ENCODE measurements at places on chromosomes 12 and 14.
A peak's percentile ranks its signal among the peaks of the same experiment; 100 is the strongest.

GRCh38 chr12:42162193-42162592 is 17.5 kb upstream of the GXYLT1 start:
- no peaks in the 10 kb centered on the region for H3K4me1 ChIP-seq
- DNase-seq = no peak
- H3K36me3 ChIP-seq = no peaks in the 10 kb centered on the region
- no peak overlapping the region for H3K27ac ChIP-seq

DNA sequence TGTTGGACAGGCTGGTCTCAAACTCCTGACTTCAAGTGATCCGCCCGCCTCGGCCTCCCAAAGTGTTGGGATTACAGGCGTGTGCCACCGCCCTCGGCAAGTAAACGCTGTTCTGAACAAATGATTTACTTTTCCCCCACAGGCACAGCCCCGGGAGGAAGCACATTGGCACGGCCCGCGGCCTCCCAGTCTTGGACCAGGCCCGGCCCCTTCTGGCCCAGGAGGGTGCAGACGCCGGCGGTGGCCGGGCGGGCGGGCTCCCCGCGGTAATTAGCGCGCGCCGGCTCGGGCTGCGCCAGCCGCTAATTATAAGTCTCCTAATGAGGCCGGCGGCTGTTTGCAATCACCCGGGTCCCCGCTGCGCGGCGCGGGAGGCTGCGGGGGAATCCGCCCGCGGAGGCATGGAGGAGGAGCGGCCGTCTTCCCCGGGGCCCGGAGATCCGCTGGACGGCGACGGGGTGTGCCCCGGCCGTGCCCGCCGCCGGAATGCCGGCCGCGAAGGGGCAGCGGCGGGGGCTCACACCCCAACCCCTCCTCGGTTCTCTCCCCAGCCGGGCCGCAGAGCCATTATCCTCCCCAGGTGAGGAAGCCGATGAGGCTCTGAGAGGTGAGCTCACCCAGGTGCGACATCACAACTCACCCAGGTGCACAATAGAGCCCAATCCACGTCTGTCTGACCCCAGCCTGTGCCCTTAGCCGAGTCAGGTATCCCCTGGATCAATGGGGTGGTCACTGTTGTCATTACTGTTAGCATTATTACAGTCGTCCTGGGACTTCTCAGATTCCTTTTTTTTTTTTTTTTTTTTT is 3.3 kb upstream of the POP5 start:
- no peak for DNase-seq
- peaks cover 33% of the 10 kb centered on the region for H3K4me1 ChIP-seq
- no peak overlapping the region for H3K27ac ChIP-seq
- peaks cover 6% of the 10 kb centered on the region for H3K36me3 ChIP-seq
- no peaks in the 10 kb centered on the region for H3K27me3 ChIP-seq
- H3K4me3 ChIP-seq = peak overlapping the region; percentile 44

DNA sequence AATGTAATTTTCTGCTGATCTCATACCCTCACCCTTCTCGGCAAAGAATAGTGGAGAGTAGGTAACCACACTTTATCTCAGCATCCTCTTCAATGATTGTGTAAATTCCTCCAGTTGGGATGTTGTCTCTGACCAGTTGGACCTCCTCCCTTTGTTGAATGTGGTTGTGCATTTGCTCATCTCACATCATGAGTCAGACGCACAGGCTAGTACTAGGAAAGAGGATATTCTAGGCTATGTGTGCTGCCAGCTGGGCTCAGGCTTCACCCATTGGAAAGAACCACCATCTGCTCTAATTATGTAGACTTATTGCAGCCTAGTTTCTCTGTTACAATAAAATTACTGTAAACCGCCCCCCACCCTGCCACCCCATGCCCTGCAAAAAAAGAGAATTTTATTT is 90.3 kb downstream of the LMO3 start:
- H3K4me1 ChIP-seq = no peaks in the 10 kb centered on the region
- H3K27ac ChIP-seq = no peak overlapping the region
- H3K4me3 ChIP-seq = no peak overlapping the region
- no peaks in the 10 kb centered on the region for H3K36me3 ChIP-seq
- H3K27me3 ChIP-seq = no peaks in the 10 kb centered on the region

DNA sequence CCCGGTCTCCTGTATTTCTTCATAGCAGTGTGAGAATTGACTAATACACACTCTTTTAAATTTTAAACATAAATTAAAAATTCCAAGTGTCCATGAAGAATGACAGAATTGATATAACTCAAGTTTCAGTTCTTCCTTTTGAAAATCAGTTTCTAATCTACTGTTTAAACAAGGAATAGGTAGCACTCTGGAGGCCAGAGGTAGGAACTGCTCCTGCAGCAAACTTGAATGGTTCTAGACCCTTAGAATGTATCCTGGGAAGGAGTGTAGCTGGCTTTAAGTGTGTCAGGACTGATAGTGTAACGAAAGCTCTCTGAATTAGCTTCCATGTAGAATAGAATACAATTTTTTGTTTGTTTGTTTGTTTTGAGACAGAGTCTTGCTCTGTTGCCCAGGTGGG is 76.8 kb downstream of the AKAP6 start:
- no peak overlapping the region for H3K4me3 ChIP-seq
- no peaks in the 10 kb centered on the region for H3K36me3 ChIP-seq
- no peaks in the 10 kb centered on the region for H3K27me3 ChIP-seq
- no peaks in the 10 kb centered on the region for H3K4me1 ChIP-seq
- no peak overlapping the region for H3K27ac ChIP-seq

DNA sequence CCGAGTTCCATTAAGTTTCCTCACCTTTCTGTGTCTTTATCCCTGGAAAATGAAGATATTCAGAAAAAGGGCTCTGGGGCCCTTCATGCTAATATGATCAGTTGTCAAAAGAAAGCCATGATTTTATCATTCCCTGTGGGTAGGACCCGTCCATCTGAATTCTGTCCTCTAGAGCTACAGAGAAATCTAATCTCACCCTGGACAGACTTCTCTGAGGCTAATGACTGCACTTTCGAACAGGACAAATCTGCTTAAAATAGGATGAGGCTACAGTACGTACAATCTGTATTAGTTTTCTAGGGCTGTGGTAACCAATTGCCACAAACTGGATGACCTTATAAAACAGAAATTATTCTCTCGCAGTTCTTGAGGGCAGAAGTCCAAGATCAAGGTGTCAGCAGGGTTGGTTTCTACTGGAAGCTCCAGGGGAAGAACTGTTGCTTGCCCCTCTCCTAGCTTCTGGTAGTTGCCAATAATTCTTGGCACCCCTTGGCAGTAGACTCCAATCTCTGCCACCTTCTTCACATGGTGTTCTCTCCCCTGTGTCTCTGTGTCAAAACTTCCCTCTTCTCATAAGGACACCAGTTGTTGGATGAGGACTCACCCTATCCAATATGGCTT is 1.3 kb downstream of the AK7 start:
- no peaks in the 10 kb centered on the region for H3K36me3 ChIP-seq
- no peaks in the 10 kb centered on the region for H3K27me3 ChIP-seq
- H3K4me3 ChIP-seq = no peak overlapping the region
- no peak overlapping the region for H3K27ac ChIP-seq
- no peak for DNase-seq

DNA sequence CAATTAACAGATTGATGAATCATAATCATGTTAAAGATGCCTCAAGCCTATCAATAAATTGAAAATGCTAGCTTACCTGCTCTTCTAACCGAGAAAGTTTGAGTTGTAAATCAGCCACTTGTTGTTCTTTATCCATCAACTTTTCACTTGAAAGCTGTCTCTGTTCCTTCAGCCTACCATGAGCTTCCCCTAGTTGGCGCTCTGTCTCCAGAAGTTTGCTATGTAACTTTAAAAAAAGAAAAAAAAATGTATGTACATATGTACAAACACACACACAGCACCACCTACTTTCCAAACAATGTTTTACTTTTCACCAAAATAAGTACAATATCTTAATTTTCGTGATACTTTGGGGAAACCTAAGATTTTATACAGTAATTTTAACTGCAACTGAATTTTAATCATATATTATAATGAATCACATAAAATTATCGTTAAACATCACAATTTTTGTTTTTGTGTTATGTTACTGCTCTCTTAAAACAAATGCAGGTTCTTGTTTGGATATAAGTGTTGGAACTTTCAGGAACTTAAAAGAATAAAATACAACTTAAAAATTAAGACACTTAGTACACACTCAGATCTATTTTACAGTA is 101.2 kb downstream of the EEA1 start:
- no peak overlapping the region for H3K4me3 ChIP-seq
- no peaks in the 10 kb centered on the region for H3K27me3 ChIP-seq
- no peak overlapping the region for H3K27ac ChIP-seq
- no peaks in the 10 kb centered on the region for H3K4me1 ChIP-seq

DNA sequence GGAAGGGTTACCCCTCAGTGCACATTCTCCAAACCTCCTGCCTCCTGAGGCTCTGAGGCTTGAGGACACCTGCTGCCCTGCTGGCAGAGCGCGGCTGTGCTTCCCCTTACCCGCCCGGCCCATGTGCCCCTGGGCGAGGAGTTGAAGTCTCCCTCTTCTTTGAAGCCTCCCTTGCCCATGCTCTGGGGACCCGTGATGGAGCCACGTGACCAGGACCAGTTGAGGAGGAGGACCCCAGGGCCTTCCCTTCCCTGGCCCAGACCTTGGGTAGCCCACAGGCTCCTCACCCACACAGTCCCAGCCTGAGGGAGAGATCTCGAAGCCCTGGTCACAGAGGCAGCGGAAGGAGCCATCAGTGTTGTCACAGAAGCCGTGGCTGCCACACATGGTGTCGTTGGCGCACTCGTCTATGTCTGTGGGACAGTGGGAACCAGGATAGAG is 12.9 kb downstream of the ISCA2 start:
- DNase-seq = no peak
- no peak overlapping the region for H3K27ac ChIP-seq
- H3K4me3 ChIP-seq = no peak overlapping the region
- peaks cover 34% of the 10 kb centered on the region for H3K4me1 ChIP-seq

DNA sequence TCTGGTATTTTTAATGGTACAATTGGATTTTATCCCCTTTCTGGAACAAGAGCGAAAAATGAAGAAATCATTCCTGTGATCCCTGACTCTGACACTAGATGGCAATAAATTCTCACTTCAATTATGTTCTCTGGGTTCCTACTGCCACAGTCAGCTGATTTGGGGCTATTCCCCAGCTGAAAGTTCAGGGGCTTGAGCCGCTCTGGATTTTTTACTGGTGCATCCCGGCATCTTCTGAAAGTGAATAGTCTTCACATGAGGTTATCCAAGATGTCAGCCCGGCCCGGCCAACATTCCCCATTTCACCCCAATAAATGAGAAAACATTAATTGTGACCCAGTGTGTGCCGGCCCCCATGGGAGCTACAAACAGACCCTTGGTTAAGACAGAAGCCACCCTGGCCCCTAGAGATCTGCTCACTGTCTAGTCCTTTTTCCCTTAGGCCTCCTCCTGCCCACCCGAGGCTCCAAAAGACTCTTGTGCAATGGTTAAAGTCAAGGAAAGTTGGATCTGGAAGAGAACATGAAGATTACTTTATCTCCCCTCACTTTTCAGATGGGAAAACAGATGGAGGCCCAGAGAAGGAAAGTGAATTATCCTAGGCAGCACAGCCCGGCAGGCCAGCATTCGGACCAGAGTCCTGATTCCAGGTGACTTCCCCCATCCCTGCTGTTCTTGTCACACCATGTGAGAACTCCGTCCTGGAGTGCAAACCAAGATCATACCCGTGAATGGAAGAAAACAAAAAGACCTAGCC is 20.8 kb downstream of the CKAP4 start:
- H3K4me1 ChIP-seq = peaks cover 25% of the 10 kb centered on the region
- H3K27ac ChIP-seq = peak overlapping the region; percentile 77
- no peak overlapping the region for H3K4me3 ChIP-seq
- no peaks in the 10 kb centered on the region for H3K36me3 ChIP-seq
- DNase-seq = no peak
- no peaks in the 10 kb centered on the region for H3K27me3 ChIP-seq

- H3K4me3 ChIP-seq = peak within 1 kb of the TSS; percentile 54
- no peaks in the 10 kb centered on the region for H3K36me3 ChIP-seq
- H3K4me1 ChIP-seq = peaks cover 45% of the 10 kb centered on the region
- H3K27ac ChIP-seq = peak within 1 kb of the TSS; percentile 88
- H3K27me3 ChIP-seq = no peaks in the 10 kb centered on the region
- DNase-seq = no peak
Measured at GRCh38 chr14:103522649-103523574, at the start of gene CKB. CKB (minus strand) TSS chr14:103522830; CDS start chr14:103522493, 337 bp downstream.

DNA sequence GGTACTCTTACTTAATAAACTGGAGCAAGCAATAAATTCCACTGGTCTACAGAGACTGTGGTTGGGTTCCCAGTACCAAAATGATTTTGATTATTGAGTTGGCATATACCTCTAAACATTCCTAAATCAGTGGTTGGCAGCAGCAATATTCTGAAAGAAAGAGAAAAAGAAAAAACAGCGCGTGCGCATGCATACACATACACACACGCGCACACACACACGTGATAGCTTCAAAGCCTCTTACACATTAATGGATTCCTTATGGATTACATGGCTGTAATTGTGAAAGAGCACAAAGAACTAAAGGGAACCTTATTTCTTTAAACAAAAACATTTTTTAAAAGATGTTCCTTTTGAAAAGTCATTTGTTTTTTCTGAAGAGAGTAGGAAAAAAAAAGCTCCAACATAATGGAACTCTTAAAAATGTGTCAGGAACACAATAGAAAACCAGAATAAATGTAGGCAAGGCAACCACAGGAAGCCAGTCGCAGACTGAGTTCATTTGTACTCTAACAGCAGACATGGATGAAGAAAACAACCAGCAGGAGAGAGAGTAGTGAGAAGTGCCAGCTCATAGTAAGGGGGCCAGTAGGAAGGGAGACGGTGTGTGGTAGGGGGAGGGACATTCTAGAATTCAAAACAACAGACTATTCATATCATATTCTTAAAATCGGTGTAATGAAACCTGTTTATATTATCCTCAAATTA is 80.0 kb downstream of the DRAM1 start:
- H3K36me3 ChIP-seq = no peaks in the 10 kb centered on the region
- H3K27me3 ChIP-seq = no peaks in the 10 kb centered on the region
- no peak for DNase-seq
- H3K27ac ChIP-seq = peak overlapping the region; percentile 54
- H3K4me1 ChIP-seq = no peaks in the 10 kb centered on the region

DNA sequence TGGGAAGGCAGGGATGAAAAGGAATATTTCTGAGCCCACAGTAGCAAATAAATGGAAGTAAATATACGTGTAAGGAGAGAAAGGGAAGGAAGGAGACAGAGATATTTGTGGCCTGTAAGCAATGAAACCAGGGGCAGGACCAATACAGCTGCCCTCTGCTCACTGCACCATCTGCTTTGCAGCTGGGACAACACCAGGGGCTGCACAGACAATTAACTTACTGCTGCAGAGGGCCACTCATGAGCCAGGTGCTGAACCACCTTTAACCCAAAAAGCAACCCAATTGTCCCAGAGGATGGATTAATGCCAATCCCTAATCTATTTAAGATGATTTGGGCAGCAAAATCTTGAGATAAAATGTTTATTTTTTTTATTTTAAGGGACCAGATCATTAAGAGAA is 30.6 kb upstream of the TMX1 start:
- H3K27ac ChIP-seq = no peak overlapping the region
- H3K4me3 ChIP-seq = no peak overlapping the region
- H3K27me3 ChIP-seq = peaks cover 24% of the 10 kb centered on the region
- no peak for DNase-seq
- H3K36me3 ChIP-seq = no peaks in the 10 kb centered on the region
